ENCODE measurements at places on chromosomes 7 and 10.

GRCh38 chr7:33487998-33488682 is 358.8 kb downstream of the BBS9 start:
- no peak for DNase-seq

GRCh38 chr10:381805-382204 is 246.6 kb downstream of the ZMYND11 start:
- DNase-seq = no peak

DNA sequence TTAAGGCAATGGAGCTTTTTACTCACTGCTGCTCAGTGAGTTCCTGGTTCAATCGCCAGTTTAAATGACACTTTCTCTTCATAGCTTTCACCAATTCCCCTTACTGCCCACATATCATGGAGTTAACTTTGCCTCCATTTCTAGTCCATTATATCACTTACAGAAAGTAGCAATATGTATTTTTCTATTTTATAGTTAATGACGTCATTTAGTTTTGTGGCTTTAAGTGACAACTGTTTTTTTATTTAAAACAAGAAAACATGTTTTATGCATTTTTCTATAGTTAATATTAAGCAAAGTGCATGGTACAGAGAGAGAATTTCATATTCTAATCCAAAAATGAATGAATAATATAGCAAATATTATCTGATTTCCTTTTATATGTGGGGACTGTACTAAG is 363.3 kb downstream of the CDC14C start:
- no peak for DNase-seq

DNA sequence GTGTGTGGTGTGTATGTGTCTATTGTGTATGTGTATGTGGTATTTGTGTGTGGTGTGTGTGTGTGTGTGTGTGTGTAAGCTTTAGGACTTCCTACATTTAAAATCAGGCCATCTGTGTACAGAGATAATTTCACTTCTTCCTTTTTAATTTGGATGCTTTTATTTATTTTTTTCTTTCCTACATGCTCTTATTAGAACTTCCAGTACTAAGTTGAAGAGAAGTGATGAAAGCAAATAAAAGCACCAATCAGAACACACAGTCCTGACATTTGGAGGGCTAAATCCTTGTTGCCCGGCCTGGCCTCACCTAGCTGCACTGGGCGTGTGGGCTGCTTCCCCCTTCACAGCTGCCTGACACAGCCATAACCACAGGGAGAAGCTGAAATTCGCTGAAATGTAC is 3.8 kb upstream of the MRC1 start:
- DNase-seq = no peak

GRCh38 chr7:151809146-151809863 is 67.6 kb downstream of the PRKAG2 start:
- DNase-seq = no peak

GRCh38 chr10:89695307-89695706 is 6.1 kb upstream of the KIF20B start:
- DNase-seq = no peak

GRCh38 chr7:57579454-57579853 is 129.5 kb downstream of the ZNF716 start:
- DNase-seq = no peak

- no peak for DNase-seq
These were observed 12.0 kb downstream of the INPP5F start for GRCh38 chr10:119737823-119738222.

GRCh38 chr7:127332880-127333279 is 59.6 kb downstream of the ZNF800 start:
- DNase-seq = no peak

GRCh38 chr10:64286533-64286932 is 765.3 kb downstream of the REEP3 start:
- DNase-seq = no peak

GRCh38 chr7:30363778-30364563 is 79.6 kb downstream of the ZNRF2 start:
- DNase-seq = no peak

DNA sequence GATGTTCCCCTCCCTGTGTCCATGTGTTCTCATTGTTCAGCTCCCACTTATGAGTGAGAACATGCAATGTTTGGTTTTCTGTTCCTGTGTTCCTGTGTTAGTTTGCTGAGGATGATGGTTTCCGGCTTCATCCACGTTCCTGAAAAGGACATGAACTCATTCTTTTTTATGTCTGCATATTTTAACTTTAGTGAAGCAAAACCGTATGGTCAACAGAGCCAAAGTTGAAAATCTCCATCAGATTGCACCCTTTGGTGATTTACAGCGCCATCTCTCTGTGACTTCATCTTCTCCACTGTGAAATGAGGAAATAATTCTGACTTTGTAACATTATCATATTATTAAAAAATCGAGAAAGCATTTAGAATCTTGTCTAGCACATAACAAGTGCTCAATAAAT is 132.3 kb upstream of the PLXDC2 start:
- DNase-seq = no peak

- DNase-seq = no peak
These were observed 95.5 kb downstream of the PPP1R17 start for GRCh38 chr7:31782411-31782991.

- DNase-seq = no peak
These were observed 490.5 kb downstream of the PTPRN2 start for GRCh38 chr7:158097106-158097452.

DNA sequence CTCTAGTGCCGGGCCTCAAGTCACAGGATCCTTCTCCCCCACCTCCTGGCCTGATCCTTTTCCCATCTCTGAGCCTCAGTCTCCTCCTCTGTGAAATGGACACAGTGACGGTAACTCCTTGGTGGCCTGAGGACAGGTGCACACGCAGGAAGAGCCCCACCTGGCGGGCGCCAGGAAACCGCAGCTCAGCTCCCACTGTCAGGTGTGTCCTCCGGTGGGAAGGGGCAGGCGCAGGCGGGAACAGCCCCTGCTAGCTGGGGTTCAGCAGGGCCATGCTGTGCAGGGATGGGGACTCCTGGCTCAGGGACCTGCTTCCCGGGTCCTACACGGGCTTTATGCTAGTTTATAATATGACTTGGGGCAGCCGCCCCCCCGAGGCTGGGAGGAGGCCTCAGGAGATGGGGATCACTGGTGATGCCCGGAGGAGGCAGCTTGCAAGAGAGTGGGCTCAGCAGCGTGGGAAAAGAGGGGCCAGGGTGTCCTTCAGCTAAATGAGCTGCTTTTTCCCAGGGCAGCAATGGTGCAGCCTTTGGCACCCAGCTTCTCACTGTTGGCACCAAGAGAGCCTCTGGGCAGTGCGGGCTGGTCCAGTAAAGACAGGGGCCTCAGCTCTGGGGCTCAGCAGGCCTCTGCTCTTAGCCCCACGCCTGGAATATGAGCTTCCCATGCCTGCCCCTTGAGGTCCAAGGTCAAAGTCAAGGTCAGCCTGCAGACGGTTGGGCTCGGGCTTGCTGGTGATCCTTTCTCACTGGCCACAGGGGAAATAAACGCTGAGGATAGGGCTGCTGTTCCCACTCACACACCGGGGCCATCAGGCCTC is 68.0 kb upstream of the FAM20C start:
- no peak for DNase-seq

GRCh38 chr7:36840904-36841303 is 116.6 kb upstream of the AOAH start:
- no peak for DNase-seq

DNA sequence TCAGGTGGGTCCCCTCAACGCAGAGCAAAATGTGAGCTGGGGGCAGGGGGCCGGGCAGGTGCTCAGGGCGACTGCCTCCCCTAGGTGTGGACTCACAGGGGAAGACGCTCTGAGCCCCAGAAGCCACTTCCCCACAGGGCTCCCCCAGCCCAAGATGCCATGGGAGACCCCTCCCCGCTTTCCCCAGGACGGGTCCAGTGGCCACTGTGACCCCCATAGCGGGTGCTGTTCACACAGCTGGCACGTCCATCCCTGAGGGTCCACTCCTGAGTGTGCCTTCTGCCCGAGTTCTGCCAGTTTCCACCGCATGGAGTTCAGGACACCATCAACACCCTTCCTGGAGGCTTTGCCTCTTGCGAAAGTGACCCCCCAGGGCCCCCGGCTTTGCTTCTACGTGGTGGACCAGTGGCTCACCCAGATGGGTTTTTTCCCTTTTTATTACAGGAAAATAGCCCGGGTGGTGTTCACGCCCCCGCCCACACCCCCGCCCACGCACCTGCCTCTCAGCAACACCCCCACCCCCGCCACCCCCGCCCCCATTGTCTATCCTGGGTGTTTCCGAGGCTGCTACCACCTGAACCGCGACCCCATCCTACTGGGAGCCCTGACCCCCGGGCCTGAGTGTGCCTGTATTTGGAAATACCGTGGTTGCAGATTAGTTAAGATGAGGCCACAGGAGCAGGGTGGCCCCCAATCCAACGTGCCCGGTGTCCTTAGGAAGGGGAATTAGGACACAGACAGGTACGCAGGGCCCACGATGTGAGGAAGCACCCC is 32.0 kb downstream of the ADAP1 start:
- no peak for DNase-seq

- no peak for DNase-seq
These were observed 11.1 kb upstream of the ENO4 start for GRCh38 chr10:116838143-116838725.

- no peak for DNase-seq
These were observed 46.3 kb downstream of the MGMT start for GRCh38 chr10:129513312-129513711.

GRCh38 chr7:98038321-98038720 is 48.3 kb upstream of the OCM2 start:
- no peak for DNase-seq

DNA sequence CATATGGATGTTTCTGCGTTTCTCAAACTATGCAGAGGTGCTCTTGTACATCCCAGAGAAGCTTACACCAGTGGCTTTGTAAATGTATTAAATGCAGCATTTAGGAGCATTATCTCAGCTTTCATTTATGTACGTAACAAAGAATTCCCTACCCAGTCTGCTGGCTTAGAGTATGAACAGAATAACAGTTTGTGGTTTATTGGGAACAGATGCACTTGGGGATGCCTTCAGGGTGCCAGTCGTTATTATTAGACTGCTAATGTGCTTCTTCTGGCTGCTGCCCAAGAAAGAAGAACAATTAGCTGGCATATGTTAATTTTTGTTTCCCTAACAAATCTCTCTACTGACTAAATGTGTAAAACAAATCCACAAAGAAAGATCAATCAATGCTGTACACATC is 241.9 kb downstream of the FOXP2 start:
- no peak for DNase-seq

Measured in activated naive CD4-positive, alpha-beta T cell (primary cell).